ENCODE measurements at places on chromosomes 3 and 15. TPM values are rescaled to one million over a fixed set of nuclear protein-coding genes. Genes with fewer than 3 reads are reported as not detected.

CRYBG3 gene
- 5.5 TPM for total RNA-seq

NRG4 gene
- not detected for total RNA-seq

MTHFS gene
- total RNA-seq: 30.2 TPM

SLCO3A1 gene
- total RNA-seq: 10.8 TPM

- no peak for DNase-seq
Observed at GRCh38 chr15:55407498-55408011, 604 bp downstream of the CCPG1 start.

GRCh38 chr3:156142702-156143101 lies 22.3 kb downstream of the KCNAB1 start:
- no peak for DNase-seq

DNA sequence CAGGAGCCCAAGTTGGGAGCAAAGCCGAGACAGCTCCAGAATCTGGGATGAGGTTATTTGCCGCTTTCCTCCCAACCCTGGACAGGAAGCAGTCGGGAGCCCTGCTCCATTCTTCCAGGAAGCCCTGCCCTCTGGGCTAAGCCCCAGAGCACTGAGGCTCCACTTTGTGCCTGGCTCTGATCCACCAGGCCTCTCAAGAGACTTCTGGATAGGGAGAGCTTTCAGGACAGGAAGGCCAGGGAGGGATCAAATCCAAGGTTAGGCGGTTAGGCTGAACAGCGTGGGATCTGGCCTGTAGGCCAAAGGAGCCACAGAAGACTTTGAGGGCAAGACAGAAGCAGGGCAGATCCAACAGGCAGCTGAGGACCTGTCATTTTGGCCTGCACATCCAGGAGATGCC lies 835 bp downstream of the STOML1 start:
- no peak for DNase-seq

- DNase-seq: no peak
Observed at GRCh38 chr3:154977666-154978065, 102.5 kb upstream of the MME start.

DNA sequence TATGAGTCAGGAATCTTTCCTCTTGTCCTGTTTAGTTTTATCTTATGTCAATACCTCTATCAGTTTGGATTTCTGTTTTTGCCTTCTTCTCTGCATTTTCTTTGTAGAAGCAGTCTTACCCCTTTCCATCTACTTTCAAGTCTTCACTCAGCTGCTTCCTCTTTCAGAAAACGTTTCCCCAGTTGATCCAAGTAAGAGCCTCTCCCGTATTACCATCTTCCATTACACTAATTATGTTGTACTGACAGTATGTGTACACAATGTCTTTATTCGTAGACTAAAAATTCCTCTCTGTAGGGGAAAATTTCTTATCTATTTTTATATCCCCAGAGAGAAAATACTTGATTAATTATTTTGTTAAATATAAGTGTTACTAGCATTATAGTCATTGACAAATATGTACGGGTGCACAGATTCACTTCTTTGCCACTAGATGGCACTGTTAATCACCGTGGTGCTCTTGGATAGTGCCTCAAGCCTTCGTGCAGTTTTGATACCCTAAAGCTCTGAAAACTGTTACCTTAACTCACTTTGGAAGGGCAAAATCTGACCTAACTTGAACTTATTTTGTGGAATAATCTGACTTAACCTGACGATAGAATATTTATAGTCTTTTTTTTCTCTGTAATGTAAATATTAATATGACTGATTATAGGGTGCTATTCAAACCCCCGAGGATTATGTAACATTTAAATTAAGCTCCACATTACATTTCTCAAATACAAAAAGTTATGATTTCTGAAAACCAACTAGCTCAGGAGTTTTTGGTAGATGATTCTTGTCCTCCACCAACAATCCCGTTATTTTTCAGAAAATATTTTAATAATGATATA lies 74.2 kb upstream of the POU1F1 start:
- peak; percentile 42 for DNase-seq

- no peak for DNase-seq
Observed at GRCh38 chr3:197807969-197808587, 17.0 kb downstream of the LRCH3 start.

DNA sequence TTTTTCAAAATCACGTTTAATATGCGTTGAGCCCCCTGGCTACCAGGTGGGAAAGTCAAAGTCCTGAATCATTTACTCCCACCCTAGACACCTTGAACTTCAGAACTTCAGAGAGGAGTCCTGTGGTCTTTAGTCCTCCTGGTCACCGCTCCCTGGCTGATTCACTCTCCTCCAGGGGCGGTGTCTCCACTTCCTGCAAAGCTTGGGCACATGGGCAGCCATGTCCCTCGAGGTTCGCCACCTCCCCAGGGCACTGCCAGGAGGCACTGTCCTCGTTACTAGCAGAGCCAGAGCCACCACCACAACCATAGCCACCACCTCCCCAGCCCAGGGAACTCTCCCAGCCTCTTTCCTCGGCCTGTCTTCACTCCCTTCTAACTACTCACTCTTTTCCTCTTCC lies 31.0 kb downstream of the LOXL1 start:
- DNase-seq: no peak

DNA sequence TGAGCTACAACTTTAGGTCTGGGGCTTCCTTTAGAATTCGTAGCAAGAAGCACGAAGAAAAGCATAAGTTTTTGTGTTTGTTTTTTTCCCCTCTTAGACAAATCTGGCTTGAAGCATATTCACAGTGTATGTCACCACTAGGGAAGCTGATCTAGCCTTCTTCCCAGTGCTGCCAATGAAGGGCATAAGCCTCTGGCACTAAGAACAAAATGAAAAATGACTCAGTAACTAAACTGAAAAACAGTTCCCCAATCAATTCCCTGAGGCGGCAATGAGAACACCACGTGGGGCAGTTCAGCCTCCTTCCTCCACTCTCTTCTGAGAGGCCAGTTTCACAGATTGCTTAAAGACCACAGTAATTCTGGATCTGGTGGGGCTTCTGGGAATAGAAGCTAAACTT lies 338.1 kb downstream of the GAP43 start:
- DNase-seq: no peak

- no peak for DNase-seq
Observed at GRCh38 chr3:107578091-107578490, 55.3 kb downstream of the BBX start.

GRCh38 chr15:66298803-66299251 lies 5.5 kb downstream of the DIS3L start:
- DNase-seq: no peak

DNA sequence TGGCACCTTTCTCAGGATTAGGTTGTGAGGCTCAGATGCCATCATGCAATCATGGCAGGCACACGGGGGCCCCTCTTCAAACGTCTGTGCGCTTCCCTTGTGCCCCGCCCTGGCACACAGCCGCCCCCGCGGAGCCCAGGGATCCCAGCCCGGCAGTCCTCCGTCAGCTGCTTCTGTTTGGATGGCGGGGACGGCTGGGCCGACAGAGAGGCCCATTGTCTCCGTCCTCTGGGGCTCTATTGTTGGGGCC lies 849 bp upstream of the HDAC11 start:
- DNase-seq: no peak

DNA sequence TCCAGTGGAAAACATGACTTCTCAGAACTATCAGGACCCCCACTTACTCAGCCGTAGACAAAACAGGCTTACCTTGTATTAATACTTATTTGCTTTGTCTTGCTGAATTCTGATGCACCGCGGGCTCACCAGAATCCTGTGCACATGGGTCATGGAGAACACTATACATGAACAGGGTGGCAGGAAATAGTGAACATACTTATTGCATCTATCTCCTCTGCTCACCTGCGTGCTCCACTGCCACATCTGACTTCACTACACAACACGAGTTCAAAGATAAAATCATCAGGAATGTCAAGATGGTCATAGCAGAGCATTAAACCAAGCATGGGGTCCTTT lies 10.7 kb upstream of the MAPK6 start:
- DNase-seq: no peak

DNA sequence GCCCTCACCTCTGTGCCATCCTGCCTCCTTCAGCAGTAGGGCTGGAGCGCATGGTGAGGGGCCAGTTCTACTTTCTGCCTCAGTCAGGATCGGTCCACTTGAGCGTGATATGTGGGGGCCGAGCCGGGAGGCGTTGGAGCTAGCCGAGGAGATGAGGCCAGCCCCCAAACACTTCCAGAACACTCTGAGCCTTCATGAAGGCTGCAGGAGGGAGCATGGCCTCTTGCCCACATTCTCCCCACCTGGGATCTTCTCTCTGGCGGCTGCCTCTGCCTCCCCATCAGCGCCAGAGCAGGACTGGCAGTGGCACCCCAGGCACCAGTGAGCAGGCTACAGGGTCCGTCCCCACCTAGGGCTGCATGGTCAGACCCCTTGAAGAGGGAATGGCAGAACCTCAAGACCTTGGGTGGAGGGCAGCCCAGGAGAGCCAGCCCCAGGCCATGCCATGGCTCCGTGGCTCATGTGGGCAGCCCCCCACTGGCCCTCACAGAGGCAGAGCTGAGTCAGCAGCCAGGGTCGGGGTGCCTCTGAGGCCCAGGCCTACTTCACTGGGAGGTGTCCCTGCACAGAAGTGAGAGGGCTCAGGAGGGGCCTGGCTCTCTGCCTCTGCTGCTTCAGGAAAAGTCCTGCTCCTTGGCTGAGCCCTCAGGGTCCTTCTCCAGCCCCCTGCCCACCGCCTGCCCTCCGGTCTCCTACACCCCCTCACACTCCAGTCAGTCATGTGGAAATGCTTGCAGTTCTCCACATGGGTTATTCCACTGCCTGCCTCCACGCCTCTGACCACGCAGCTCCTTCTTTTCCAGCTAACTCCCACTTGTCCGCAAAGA lies 28.1 kb upstream of the CYP11A1 start:
- no peak for DNase-seq

- DNase-seq: no peak
Observed at GRCh38 chr15:64699751-64700388, 75.5 kb downstream of the RBPMS2 start.

DNA sequence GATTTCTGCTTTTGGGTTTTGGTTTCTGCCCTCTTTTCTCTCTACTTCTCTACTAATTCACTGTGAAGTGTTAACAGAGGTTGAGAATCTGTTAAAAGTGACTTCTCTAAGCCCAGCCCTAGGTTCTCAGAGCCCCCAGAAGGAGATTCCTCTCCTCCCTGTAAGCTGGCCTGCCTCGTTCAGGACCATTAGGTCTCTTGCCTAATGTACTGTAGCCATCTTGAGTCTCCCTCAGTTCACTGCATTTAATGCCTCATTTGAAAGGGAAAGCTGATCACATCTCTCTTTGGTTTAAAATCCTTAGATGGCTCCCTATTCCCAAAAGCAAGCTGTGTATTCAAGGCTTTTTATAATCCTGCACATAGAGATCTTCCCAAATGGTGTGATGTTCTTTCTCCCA lies 16.3 kb downstream of the RTP1 start:
- DNase-seq: no peak

DNA sequence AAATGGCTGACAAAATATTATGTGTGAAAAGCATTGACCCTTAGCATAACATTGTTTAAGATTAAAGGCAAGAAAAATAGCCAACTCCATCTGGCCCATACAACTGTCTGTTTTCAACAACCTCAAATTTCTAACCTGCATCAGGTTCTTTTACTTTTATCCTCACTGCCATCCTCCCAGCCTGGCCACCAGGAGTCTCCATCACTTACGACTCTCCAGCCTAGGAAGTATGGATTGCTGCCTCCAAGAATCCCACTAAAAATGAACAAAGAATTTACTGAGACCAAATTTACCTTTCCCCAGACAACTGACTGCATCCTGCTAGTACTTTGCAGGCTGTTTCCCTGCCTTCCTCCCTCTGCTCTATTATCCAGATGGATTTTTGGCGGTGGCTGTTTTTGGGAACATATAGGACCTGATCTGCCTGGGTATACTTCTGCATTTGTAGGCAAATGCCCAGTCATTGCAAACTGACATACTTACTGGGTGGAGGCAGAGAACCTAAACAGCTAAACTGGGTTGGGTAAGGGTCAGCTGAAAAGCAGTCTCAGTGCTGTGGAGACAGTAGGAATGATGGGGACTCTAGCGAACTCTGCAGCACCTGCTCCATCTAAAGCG lies 144.2 kb downstream of the GHSR start:
- no peak for DNase-seq

DNA sequence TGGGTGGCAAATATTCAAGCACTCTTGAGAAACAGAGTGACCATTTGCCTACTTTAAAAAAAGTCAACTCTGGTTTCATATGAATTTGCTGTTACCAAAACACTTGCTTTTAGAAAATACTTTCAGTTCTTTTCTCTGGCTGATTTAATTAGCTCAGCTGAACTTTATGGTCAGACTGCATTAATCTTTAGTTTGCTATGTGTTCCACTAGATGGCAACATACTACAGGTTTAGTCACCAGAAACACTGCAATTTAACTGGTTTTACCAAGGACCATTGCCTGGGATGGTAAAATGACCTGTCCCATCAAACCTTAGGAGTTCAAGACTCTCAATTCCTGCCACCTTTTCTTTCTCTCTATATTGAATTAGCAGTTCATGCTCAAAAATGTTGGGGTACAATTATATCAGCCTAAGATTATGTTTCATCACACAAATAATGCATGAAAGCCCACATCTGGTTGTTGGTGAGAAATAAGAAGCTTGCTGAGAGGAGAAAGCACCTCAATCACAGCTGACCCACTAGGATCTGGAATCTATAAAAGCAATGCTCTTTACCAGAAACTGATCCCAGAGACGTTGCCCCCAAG lies 14.2 kb downstream of the EIF4E3 start:
- DNase-seq: no peak

DNA sequence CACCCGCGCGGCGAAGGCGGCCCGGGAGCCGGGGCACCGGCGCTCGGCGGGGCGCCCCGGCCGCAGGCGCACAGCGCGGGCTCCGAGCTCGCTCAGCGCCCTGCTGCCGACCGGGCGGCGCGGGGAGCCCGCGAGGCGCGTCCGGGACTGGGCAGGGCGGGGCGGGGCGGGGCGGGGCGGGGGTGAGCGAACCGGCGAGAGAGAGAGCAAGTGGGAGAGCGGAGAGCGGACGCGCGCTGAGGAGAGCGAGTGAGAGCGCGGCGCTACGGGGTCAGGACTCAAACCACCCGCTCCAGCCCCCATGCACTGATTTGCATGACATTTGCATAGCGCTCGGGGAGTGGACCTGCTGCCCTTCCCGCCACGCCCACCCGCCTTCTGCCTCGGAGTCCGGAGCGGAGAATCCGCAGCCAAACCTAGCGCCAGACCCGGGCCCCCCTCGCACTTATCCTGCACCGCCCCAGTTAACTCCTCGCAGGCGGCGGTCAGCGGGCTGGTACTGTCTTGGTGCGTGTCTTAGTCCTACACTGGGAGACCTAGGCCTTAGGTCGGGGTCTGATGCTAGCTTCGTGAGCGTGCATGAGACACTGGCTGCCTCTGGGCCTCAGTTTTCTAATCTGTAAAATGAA lies at the start of gene MYLK:
Gene MYLK, minus strand, starts transcription at position 130 of the 629 bp plus-strand sequence. CDS start 90,491 bp downstream, outside the sequence.
- no peak for DNase-seq

Measured in CD8-positive, alpha-beta memory T cell (primary cell).